CD14-positive monocyte (primary cell): ENCODE measurements at places on chromosomes 3 and 15.
A peak's percentile ranks its signal among the peaks of the same experiment; 100 is the strongest.

GRCh38 chr3:197428117-197428801 is 127.5 kb downstream of the BDH1 start:
- peak; percentile 2 for DNase-seq

DNA sequence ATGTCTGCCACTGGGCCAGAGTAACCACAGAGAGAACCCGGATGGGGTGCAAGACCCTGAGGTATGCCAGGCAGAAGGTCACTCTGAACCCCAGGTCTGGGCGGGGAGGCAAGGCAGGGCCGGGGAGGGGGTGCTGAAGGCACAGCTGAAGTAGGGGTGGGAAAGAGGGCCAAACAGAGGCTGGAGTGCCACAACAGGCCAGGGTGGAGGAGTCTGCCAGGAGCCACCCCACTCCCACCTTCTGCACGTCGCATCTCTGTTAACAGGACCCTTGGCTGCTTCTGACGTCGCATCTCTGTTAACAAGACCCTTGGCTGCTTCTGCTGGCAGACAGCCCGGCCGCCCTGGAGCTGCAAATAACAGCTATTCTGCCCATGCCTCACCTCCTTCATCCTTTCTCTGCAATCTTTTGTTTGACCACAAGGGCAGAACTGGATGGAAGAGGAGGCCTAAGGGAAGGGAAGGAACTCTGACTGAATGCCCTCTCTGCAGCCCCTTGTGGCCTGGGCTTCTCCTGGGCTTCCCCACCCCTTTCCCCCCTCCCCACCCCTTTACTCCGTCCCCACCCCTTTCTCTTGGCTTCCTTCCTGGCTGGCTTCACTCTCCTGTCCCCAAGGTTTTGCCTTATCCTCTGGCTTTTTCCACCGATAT is 20.6 kb upstream of the FBLN2 start:
- no peak for DNase-seq

GRCh38 chr3:85591451-85591850 is 632.7 kb downstream of the CADM2 start:
- DNase-seq = no peak

GRCh38 chr3:152230370-152230769 is 38.4 kb upstream of the MBNL1 start:
- DNase-seq = no peak

- no peak for DNase-seq
Measured at GRCh38 chr15:87973501-87974215, 282.9 kb downstream of the NTRK3 start.

- no peak for DNase-seq
Measured at GRCh38 chr3:8843347-8843746, 73.9 kb upstream of the OXTR start.

- DNase-seq = peak; percentile 70
Measured at GRCh38 chr3:58332575-58333188, at the start of gene PXK. Gene PXK (plus strand): TSS chr3:58332892. CDS start chr3:58332989, 97 bp downstream.

DNA sequence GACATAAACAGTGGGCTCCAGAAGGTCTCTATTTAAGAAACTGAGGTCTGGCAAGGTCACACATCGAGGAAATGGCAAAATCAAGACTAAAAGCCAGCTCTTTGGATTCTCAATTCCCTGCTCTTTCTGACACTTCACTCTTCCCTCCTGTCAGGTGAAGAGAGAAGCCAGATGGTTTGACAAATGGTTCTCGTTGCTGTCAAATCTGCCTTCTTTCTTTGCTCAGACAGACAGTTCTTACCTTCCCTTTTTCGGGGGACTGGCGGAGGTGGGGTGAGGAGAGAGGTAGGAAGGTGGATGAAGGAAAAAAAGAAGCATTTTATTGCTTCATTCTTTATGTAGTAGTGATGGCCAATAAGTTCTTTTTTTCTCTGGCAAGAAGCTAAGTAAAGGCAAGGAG is 133.4 kb downstream of the LPP start:
- DNase-seq = no peak

GRCh38 chr3:145864336-145864735 is 296.6 kb downstream of the PLOD2 start:
- no peak for DNase-seq

- no peak for DNase-seq
Measured at GRCh38 chr3:179376474-179376873, 29.0 kb downstream of the MFN1 start.

GRCh38 chr3:26574766-26575165 is 47.8 kb upstream of the LRRC3B start:
- no peak for DNase-seq

DNA sequence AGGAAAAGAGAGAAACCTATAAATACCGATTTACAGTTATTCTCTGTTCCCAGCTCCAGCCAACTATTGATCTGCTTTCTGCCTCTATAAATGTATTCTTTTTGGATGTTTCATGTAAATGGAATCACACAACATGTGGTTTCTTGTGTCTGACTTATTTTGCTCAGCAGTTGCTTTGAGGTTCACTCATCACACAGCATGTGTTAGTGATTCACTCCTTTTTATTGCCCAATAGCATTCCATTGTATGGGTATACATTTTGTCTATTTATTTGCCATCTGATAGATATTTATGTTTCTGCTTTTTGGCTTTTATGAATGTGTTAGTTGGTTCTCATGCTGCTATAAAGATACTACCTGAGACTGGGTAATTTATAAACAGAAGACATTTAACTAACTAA is 23.6 kb downstream of the CCR1 start:
- peak; percentile 85 for DNase-seq

GRCh38 chr3:30474371-30474770 is 132.0 kb upstream of the TGFBR2 start:
- DNase-seq = no peak

GRCh38 chr3:40432793-40433192 is 24.3 kb upstream of the RPL14 start:
- DNase-seq = no peak

- no peak for DNase-seq
Measured at GRCh38 chr3:186826410-186826975, 16.0 kb upstream of the ADIPOQ start.

DNA sequence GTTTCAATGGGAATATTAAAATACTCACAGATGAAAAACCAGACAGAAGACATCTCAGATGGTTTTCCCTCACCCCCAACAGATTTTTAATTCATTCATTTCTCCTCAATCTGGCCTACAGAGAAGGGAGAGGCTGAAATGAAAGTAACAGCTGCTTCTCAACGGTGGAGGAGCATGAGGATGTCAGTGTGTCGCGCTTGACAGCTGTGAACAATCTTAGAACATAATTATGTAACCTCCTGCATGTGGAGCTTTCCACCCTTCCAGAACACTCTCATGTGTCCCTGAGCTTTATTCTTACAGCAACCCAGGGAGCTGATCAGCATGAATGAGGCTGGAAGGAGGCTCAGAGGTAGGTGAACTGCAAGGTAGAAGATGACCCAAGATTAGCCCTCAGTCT is 52.7 kb downstream of the MB21D2 start:
- DNase-seq = no peak

GRCh38 chr3:107822308-107822707 is 268.5 kb downstream of the CD47 start:
- DNase-seq = no peak

- no peak for DNase-seq
Measured at GRCh38 chr3:148238421-148238821, 459.3 kb upstream of the AGTR1 start.

DNA sequence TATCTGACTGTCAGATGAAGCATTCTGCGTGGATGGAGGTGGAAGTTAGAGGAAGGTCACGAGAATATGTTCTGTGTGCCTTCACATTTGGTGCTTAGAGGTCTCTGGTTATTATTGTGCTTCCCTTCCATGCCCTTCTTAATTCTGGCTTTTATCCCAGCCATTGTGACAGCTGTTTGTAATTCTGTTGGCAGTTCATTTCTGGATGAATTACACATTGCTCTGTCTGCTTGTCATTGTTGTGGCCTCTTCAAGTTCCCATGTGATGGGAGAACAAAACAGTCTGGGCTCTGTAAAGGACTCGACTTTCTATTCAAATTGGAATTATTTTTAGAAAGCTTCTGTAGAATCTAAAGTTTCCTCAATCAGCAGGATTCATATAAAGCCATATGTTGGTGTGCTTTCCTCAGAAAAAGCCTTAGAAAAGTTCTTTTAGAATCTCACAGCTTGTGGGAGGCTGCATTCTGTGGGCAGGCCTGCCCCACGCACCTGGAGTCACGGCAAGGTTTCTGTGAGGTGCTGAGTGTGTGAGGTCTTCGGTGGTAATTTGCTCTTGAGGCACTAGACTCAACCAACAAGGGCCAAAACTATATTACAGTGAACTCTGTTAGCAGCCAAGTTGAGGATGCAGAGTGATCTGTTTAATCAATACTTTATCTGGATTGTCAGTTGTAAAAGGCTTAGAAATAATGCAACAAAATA is 397.4 kb upstream of the AZI2 start:
- no peak for DNase-seq

DNA sequence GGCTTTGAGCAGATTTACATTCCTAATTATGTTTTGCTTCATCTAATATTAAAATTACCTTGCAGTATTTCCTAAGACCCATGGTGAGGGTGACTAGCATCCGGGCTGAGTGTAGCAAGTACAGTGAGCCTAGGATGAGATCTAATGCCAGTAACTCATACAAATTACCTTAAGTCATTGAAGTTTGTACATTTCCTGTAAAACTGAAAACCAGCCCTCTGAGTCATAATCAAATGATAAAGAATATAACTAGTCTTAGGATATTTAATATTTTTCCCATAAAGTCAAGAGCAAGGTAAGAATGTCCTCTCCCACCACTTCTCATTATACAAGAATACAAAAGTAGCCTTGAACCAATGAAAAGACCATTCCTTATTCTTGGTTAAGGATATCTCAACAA is 54.8 kb upstream of the CHRM5 start:
- no peak for DNase-seq

- DNase-seq = no peak
Measured at GRCh38 chr3:178062126-178062525, 474.1 kb upstream of the KCNMB2 start.

GRCh38 chr3:163056874-163057497 is 1560.4 kb downstream of the OTOL1 start:
- no peak for DNase-seq

DNA sequence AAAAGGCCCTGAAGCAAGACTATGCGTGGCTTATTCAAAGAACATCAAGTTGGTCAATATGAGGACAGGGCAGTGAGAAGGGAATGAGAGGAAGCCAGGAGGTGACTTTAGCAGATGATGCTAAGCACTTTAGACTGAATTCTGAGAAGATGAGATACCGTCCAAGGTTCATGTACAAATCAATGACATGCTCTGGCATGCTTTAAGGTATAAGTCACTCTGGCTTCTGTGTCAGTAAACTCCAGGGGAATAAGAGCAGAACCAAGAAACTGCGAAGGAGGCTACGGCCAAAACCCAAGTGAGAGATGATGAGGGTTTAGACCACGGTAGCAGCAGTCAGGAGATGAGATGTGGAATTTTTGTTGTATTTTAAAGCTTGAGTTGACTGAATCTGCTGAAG is 8.9 kb upstream of the CCDC50 start:
- DNase-seq = no peak

- DNase-seq = no peak
Measured at GRCh38 chr15:73787621-73788020, 34.5 kb upstream of the INSYN1 start.

DNA sequence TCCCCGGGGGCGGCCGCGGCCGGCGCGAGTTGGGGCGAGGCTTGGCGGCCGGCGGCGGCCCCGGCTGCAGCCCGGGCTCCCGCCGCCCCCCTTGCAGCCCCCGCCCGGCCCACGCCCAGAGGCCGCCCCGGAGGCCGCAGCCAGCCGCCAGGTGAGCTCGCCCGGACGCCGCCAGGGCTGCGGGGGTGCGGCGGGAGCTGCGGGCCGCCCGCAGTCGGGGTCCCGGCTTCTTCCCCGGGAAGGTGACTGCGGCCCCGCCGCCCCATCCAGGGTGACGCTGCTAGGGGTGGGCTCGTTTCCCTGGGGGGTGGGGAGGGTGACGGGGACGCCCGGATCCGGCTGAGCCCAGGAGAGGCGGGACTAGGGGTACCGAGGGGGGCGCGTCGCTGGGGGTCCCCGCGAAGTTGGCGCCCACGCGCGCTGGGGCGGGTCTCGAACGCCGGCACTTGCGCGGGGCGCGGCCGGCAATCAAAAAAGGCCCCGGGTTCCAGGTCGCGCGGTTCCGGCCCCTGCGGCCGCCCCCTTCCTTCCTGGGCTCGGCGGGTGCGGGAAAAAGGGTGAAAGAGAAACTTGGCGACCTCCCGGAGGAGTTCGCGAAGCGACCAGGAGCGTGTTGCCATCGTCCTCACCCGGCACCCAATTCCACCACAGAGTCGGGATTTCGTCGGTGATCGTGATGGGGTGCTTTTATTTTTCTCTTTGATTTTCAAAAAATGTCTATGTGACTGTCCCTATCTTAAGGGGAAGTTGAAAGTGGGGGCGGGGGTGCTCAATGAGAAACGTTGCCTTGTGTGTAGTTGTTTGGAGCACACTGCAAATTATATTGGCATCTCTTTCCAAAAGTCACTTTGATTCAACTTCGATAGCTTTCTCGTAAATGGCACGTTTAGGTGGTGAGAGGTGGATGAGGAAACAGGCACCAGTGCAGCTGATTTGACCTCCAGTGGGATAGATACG is 619 bp downstream of the ATXN7 start:
- peak; percentile 48 for DNase-seq

DNA sequence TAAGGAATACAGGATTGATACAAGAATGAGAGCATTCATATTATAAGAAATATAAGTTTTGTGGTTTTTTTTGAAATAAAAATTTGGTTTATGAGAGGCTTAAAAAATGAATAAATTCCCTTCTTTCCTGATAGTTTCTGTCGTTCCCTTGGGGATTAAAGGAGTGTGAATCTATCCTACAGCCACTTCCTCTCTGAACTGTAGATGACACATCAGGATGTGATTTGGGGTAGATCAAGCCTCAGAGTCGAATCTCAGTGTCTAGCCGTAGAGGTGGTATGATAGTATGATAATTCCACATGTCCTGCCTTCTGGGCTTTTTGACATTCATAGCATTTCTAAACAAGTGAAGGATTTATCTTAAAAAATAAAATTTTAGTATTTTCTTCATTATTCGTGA is 343.1 kb downstream of the LPP start:
- no peak for DNase-seq
